H7 (cell line): ENCODE measurements at places on chromosomes 4 and X. TPM values are rescaled to one million over a fixed set of nuclear protein-coding genes. Genes with fewer than 3 reads are reported as not detected.

GRCh38 chr4:155608225-155608885 lies 58.3 kb upstream of the GUCY1A1 start:
- no peak for DNase-seq

- no peak for DNase-seq
Observed at GRCh38 chrX:107708762-107709161, 66.8 kb downstream of the TSC22D3 start.

DNA sequence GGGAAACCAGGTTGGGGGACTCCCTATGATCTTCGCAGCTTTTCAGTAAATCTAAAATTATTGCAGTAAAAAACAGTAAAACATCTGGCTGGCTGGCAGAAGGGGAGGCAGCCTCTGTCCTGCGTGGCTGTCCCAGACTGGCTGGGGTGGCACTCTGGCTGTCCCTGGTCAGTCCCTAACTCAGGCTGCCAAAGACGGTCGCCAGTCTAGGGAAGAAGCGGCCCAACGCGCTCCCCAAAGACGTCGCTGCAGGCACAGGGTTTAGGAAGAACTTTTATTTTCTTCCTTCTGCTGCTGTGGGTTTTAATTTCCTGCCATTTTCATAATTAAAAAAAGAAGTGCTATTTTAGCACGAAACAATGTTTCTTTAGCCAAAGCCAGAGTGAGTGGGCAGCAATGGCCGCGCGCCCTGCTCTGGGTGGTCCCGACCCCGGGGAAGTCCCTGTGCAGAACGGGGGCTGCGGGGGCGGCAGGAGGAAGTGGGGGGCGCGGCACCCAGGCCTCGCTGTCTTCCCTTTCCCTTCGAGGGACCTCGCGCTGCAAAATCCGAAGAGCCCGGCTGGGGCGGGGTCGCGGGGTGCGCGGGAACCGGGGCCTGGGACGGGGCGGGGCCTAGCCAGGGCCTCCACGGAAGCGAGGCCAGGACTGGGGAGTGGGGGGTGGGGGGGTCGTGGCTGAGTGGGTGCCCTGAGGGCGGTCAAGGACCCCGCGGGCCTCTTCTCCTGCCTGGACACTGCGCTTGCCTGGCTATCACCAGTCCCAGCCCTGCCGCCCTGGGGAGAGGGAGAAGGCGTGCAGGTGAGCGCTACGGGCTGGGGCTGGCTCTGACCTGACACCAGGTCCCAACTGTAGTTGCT lies 6.3 kb upstream of the LETM1 start:
- peak; percentile 85 for DNase-seq

DNA sequence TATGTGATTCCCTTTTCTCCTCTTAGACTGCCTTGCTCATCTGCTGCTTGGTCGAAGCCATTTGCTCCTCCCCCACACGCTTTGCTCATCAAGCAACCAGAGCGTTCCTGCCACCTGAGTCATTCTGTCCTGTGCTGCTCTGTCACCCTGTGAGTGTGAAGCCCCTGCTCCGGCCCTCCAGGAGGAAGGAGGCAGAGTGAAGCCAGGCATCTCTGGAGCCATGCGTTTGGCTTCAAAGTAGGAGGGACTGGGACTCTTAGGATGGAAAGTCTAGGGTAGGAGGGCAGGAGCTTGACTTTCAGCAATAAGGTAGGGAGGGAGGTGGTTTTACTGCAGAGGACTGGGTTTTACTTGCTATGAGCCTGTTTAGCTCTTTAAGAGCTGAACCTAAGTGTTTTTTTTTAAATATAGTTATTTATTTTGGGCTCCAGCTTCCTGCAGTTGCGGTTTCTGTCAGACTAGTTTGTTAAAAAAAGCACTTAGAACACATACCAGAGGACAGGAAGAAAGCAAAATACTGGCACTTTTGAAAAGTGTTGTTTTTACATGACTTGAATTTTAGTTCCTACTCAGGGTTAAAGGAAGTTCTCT lies 63.6 kb downstream of the SPINK2 start:
- peak; percentile 48 for DNase-seq

- no peak for DNase-seq
Observed at GRCh38 chrX:17078031-17078720, 131.7 kb downstream of the REPS2 start.

DNA sequence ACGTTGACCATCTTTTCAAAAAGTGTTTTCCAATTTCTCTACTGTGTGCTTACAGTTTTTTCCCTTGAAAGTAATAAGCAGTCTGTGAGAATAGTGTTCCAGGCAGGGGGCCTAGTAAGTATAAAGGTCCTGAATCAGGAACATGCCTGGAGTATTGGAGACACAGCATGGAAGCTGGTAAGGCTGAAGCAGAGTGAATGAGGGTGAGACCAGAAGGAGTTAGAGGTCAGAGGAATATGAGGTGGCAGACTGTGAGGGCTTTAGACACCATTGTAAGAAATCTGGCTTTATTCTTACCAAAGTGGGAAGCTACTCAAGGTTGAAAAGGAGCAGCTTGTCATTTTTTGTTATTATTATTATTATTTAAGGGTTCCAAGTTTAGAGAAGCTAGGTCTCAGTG lies 107.4 kb downstream of the CT47B1 start:
- DNase-seq: no peak

- no peak for DNase-seq
Observed at GRCh38 chr4:42050516-42051249, 60.4 kb downstream of the SLC30A9 start.

GRCh38 chr4:112402098-112402497 lies 104.9 kb downstream of the ALPK1 start:
- DNase-seq: no peak

GRCh38 chrX:149830192-149830873 lies 48.6 kb downstream of the MAGEA9 start:
- peak; percentile 56 for DNase-seq

DNA sequence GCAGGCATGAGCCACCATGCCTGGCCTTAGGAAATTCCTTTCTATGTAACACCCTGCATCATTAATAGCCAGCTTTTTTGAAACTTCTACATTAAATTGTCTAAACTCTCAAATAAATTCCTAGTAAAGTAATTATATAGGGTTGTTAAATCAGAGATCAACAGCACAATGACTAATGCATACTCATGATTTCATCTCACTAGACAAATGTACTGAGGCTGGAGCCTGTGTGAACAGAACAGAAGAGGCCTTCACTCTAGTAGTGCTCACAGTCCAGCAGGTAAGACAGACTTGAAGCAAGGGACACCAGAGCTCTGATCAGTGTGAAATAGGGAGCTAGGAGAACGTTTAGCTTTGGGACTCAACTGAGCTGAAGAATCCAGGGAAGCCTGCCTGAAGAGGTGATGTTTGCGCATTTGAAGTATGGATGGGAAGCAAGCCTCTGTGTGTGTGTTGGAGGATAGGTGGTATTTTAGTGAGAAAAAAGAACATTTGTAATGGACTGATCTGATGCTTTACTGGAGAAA lies 3.9 kb downstream of the ZFP42 start:
- no peak for DNase-seq

GRCh38 chr4:145665773-145666172 lies 14.2 kb upstream of the C4orf51 start:
- no peak for DNase-seq

GRCh38 chr4:548976-549375 lies 27.1 kb downstream of the TMEM271 start:
- DNase-seq: no peak

GRCh38 chr4:151835467-151835866 lies 74.7 kb upstream of the GATB start:
- no peak for DNase-seq

GRCh38 chr4:20422398-20422797 lies 170.7 kb downstream of the SLIT2 start:
- DNase-seq: peak; percentile 19

- no peak for DNase-seq
Observed at GRCh38 chr4:81919810-81920209, 448.1 kb upstream of the RASGEF1B start.

DNA sequence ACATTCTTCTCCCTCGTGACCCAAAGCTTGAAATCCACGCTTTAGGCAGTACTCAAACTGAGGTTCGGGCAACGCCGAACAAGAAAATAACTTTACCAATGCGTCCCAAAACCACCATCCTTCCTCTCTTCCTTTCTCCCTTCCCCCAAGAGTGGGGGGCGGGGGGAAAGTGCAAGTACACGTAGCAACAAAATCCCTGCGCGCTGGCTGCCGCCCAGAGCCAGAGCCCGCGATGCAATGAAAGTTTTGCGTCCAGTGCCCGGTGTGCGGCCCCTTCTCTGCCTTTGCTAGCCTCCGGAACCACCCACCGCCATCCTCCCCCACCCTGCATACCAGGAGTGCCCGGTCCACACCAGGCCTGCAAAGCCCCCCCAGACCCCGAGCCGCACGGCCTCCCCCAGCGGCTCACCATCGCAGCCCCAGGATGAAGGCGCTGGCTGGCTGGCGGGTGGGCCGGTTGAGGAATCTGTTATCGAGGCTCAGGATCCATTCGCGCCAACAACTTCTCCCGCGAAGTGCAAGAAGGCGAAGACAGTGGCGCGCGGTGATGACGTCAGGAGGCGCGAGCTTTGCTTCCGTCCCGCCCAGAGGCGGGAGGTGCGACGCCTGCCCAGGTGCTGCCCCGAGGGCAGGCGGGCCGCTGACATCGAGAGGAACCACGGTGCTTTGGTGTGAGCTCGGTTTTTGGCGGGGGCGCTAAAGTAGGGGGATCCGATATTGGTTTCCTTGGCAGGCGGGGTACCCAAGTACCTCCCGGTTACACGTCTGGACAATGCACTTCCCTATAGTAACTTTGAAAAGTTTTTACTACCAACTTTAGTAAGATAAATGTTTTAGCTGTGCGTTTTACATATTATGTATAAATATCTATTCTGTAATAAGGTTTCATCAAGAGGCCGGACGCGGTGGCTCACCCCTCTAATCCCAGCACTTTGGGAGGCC lies at the start of gene RFC1:
TSS of gene RFC1 (minus strand) at position 533 of the 942 bp plus-strand sequence. CDS start at position 412, 121 bp downstream.
- peak; percentile 91 for DNase-seq

DNA sequence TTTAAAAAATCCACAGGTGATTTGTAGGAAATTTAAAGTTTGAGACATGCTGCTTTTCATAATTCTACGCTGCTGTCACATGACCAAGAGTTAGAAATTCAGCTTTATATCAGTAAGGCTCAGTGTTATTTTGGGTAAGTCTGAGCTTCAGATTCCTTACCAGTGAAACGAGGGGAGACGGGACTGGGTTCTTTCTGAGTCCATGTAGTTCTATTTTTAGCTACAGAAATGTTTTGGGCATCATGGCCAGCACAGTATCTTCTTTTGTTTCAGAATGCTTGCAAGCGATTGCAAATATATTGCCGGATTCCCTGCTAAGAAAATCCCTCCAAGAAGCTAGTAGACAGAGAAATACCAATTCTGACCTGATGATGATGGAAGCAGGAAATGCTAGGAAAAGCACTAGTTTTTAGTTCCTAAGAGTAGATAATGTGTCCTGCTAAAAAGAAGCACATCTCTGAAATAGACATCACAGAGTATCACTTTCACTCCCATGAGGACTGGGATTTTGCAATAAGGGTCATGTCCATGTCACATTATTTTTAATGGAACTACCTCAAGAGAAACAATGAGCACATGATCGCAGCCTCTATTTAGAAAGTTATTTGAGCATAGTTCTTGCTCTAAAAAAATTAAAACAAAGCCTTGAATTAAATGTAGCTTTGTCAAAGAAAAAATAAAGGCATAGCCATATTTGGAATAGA lies 10.9 kb downstream of the ATP1B4 start:
- no peak for DNase-seq

DNA sequence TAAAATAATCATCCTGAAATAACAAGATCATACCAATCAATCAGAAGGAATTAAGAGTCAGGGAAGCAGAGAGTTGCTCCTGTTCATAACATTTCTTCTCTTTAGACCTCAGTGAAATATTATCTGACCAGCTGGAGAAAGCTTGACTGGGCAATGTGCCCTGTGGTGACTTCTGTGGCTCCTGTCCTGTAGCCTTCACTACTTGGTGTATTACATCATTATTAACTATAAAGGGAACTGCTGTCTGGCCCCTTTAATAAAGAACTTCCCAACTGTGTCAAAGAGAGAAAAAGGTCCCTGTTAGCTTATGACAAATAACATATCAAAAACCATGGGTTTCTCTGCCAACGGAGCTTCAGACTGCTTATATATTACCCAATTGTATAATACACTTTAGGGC lies 18.0 kb downstream of the OPHN1 start:
- DNase-seq: no peak

- DNase-seq: no peak
Observed at GRCh38 chrX:154090731-154091130, 6.8 kb downstream of the MECP2 start.

DNA sequence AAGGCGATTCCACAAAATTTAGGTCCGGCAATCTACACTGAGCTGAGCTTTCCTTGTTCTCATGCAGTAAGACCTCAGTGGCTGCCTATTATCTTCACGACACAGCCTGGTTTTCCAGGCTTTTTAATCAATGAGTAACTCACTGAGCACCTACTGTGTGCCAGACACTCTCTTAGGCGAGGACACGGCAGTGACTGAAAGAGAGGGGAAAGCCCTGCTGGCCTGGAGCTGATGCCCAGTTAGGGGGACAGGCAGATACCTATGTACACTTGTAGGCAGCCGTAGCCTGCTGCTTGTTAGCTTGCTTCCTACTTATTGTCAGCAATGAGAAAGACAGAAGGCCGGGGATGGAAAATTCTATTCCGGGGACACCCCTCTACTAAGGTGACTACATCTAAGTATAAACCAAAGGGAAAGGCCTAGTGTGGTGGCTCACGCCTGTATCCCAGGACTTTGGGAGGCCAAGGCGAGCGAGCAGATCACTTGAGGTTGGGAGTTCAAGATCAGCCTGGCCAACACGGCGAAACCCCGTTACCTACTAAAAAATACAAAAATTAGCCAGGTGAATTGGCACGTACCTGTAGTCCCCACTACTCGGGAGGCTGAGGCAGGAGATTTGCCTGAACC lies 3.8 kb downstream of the WDR1 start:
- DNase-seq: no peak

- DNase-seq: no peak
Observed at GRCh38 chrX:93177930-93178329, 495.4 kb downstream of the NAP1L3 start.

- no peak for DNase-seq
Observed at GRCh38 chr4:5693871-5694270, 14.5 kb downstream of the EVC2 start.

Gene LDB2
- total RNA-seq: 94.0 and 141 TPM in 2 replicates

Gene GABRG1
- total RNA-seq: 0.07 TPM in 1 of 2 replicates, not detected in the other

Gene ENPEP
- 0.44 and 0.76 TPM in 2 replicates for total RNA-seq

Gene CAPN6
- 0.70 and 1.7 TPM in 2 replicates for total RNA-seq

Gene GIMD1
- not detected in 2 replicates for total RNA-seq

Gene RRH
- not detected in 2 replicates for total RNA-seq

Gene PTPN13
- 29.2 and 33.0 TPM in 2 replicates for total RNA-seq

Gene DAPP1
- total RNA-seq: not detected in 2 replicates

Gene PRSS12
- 10.3 and 14.9 TPM in 2 replicates for total RNA-seq

Gene ADH1A
- total RNA-seq: not detected in 2 replicates

Gene GPRASP3
- 5.3 and 8.2 TPM in 2 replicates for total RNA-seq

Gene SHROOM2
- total RNA-seq: 22.9 and 24.1 TPM in 2 replicates

Gene TSPAN7
- total RNA-seq: 1.1 and 1.5 TPM in 2 replicates

Gene ERAS
- total RNA-seq: 0.21 TPM in 1 of 2 replicates, not detected in the other

Gene NUP62CL
- 1.9 and 6.3 TPM in 2 replicates for total RNA-seq

Gene RCHY1
- 39.7 and 56.3 TPM in 2 replicates for total RNA-seq

Gene SMARCA5
- 64.1 and 107 TPM in 2 replicates for total RNA-seq

Gene NKAP
- 4.8 and 5.5 TPM in 2 replicates for total RNA-seq
